ENCODE measurements at places on chromosomes 7 and 10.

GRCh38 chr7:111672901-111673300 lies 110.6 kb upstream of the IMMP2L start:
- no peak for DNase-seq

- DNase-seq = no peak
Measured at GRCh38 chr10:61313460-61313859, 139.7 kb downstream of the TMEM26 start.

- no peak for DNase-seq
Measured at GRCh38 chr10:84026821-84027257, 112.5 kb upstream of the GHITM start.

DNA sequence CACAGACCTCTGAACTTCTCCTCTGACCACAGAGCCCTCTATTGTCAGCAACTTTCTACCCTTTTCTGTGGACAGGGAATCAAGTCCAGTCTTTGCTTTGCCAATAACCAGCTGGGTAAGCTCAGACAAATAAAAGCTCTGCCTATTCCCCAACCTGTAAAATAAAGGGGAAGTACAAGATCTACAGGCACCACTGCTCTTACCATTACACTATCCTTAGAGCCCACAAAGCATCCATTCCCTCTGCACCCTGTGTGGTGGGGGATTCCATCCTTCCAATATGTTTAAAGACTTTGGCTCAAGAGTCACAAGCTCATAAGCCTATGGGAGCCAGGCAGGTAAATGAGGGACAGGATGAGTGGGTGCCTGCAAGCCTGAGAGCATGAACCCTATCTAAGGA lies 88.2 kb downstream of the PARD3 start:
- DNase-seq = no peak

GRCh38 chr7:137992104-137992549 lies 9.8 kb downstream of the CREB3L2 start:
- DNase-seq = no peak

DNA sequence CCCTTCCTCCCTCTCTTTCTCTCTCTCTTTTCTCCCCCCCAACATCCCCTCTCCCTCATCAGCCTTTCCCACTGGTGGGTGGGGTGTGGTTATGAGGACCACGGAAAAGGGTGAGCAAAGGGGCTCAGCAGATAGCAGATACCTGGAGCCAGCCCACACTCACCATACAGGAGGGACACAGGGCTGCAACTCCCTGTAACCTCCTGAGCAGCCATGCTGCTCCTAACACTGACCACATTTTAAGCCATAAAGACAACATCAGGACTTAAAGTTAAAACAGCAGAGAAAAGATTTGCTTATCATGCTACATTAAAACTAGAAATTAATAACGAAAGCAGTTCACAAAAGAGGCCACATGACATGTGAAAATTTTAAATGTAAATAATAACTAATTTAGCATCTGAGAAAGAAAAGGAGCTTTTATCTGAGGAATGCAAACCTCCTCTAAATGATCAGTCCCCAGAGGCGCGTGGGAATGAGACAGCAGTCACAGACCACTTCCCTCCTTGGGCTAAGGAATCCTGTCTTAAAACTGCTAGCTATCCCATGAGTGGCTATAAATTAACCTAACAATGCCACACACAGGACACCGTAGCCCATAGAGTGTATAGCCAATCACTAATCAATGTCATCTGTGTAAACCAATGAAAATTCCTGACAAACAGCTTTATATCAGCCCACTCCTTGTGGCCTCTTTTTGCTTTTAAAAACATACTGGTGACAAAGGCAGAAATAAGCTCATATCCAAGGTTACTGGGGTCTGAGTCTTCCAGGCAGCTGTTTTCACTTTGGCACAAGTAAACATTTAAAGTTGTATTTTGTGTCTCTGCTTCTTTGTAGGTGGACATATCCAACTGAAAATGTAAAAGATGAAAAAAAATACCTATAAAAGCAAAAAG lies 33.3 kb downstream of the PKD1L1 start:
- no peak for DNase-seq

GRCh38 chr7:120732256-120732655 lies 125.7 kb downstream of the TSPAN12 start:
- DNase-seq = no peak

DNA sequence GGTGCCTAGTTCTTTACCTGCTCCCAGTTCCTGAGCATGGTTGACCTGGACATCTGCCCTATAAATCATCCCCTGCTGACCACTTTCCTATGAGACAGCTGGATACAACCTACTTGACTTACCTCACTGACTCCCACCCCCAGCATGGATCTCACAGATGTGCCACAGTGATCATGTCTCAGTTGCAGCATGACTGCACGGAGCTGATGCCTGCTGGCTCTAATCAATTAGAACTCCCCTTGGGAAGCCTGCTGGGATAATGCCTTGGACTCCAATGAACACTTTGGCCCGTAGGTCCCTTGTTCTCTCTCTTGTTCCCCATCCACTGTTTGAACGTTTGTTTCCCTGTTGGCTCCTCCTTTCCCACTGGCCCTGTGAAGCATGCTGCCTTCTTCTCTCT lies 271.2 kb upstream of the IGFBP3 start:
- no peak for DNase-seq

DNA sequence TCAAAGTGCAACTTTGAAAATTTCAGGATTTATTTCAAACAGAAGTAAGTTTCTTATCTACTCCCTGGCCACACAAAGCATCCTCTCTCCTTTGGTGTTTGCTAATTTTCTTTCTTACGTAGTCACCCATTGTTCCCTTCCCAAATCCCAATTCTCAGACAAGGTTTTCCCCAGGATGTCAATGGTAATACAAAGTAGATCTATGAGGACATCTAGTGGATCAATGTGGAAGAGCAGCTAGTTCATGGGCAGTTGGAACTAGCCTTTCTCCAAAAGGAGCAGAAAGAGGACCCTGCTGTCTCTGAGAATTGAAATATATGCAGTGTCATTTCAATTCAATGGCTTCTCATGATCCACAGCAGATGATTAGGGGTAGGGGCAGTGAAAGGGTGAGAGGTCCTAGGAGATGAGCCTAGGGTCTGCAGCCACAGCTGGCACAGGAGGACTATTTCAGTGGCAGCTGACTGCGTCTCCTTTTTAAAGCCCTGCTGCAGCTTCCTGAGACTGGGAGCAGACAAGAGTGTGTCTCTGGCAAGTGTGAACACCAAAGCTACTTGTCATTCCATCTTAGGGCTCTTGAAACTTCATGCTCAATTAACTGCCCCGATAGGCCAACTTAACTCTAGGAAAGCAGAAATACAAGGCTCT lies 632.6 kb downstream of the KCNMA1 start:
- no peak for DNase-seq

DNA sequence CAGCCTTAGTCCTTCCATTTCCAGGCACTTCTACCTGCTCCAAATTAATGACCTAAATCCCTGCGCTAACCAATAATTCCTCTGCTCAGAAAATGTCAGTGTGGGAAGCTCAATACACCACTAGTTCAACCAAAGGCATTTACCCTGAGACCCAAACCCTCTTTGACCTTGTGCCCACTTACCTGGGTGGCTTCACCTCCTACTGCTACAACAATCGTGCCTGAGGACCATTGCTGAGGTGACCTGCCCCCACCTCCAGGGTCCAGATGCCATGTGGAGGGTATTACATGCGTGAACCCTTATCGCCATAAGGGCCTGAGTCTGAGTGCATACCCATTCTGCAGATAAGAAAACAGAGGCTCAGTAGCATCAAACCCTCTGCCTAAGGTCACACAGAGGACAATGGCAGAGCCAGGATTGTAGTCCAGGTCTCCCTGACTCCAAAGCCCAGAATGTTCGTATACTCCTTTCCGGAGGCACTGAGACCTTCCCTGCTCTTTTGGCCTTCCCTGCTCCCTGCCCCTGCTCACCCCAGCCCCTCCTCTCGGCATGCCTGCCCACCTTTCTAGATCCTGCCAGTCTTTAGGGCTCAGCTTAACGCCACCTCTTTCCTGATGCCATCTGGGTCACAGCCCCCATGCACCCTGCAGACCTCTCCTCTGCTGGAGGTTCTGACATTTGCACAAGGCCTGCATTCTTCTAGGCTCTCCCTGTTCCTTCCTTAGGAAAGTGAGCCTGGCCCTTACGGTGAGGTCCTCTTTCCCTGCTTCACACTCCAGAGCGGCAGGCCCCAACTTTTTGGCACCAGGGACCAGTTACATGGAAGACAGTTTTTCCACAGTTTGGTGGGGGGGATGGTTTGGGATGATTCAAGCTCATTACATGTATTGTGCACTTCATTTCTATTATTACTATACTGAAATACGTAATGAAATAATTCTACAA lies 94.9 kb downstream of the CHST15 start:
- DNase-seq = no peak

DNA sequence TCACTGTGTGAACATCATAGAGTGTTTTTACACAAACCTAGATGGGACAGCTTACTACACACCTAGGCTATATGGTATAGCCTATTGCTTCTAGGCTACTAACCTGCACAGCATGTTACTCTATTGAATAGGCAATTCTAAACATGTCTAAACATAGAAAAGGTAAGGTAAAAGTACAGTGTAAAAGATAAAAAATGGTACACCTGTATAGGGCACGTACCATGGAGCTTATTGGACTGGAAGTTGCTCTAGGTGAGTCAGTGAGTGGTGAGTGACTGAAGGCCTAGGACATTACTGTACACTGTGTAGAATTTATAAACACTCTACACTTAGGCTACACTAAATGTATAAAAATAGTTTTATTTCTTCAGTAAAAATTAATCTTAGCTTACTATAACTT lies 182.0 kb upstream of the THSD7A start:
- DNase-seq = no peak

DNA sequence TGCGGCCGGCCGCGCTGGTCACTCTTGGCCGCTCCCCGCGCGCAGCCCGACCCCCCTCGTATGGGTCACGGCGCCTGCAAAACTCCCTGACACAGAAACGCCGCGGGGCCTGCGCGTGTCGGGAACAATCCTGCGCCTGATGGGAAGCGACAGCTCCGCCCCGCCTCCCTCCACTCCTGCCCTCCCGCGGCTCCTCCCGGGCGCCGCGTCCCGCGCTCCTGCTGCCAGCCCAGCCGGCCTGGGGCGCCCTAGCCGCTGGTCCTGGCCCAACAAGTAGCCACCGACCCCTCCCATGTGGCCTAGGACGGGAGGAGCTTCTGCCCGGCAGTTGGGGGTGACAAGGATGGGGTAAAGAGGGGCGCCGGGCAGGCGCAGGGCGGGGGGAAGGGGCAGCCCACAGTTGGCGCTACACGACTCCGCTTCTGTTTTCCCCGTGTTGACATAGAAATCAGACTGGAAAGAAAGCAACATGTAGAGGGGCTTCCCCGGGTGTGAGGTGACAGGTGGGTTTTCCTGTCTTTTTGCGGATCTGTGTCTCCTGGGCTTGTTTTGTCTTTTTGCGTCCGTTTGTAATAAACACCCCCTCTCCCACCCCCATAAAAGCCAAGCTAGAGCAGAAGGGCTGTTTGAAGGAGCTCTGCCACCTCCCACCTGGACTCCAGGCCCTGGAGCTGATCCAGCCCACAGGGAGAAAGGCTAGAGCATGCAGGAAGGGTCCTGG lies 35.1 kb upstream of the PAX2 start:
- no peak for DNase-seq

GRCh38 chr10:124740369-124741280 lies 3.6 kb downstream of the FAM53B start:
- DNase-seq = no peak

- no peak for DNase-seq
Measured at GRCh38 chr7:149770728-149771636, 2.4 kb downstream of the ZNF467 start.

DNA sequence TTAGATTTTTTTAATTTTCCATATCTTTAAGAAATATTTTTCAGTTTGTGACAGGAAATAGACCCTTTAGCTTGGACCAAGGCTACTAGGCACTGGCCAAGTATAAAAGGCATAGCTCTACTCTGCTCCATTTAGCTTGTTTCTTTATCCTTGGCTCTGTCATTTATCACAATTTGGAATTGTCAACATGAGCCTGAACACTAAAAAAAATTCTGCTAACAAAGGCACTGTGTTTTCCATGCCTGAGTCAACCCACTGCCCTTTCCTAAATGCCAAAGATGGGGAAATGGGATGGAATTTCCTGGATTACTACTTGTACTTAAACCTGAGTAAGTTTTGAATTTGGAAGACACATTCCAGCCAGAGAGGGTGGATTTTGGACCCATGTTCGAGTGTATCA lies 128.4 kb downstream of the NSUN6 start:
- no peak for DNase-seq

- no peak for DNase-seq
Measured at GRCh38 chr10:73950155-73950948, 39.4 kb downstream of the PLAU start.

DNA sequence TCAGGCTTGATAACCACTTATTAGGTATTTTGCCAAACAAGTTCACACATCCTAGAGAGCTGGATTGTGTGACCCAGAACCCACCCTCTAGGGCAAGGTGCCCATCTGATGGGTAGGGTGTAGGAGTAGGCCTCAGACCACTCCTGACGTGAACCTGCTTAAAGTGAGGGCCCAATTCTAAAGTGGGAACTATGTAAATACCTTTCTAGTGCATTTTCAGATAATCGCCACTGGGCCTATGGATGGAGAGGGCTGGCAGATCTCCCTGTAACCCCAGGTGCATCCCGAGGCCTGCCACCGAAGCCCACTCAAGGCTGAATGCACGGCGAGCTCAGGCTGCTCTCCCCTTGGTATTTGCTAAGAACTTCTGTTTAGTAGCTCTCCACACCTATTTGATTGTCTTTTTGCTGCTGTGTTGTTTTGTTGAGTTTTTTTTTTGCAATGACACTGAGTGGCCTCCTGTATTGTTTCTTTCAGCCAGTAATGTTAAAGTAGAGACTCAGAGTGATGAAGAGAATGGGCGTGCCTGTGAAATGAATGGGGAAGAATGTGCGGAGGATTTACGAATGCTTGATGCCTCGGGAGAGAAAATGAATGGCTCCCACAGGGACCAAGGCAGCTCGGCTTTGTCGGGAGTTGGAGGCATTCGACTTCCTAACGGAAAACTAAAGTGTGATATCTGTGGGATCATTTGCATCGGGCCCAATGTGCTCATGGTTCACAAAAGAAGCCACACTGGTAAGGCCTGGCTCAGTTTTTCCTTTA lies 71.7 kb downstream of the IKZF1 start:
- DNase-seq = no peak

- DNase-seq = no peak
Measured at GRCh38 chr10:6058682-6059475, 3.3 kb downstream of the IL2RA start.

DNA sequence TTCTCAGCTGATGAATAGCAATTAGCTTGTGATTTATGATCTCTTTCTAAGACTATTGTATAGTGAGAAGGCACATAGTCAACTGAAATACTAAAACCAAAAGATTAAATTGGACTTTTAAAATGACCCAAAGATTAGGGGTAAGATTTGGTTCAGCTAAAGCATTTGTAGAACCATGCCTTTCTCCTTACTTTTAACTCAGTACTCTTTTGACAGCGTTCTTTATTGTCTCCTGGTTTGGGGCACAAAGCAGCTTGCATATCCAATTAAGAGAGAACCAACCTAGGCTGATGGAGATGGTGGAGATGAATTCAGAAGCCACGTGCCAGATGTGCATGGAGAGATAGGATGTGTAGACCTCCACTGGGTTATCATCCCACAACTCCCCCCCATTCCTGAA lies 45.8 kb downstream of the FHIP2A start:
- no peak for DNase-seq

- DNase-seq = no peak
Measured at GRCh38 chr7:149877890-149878522, 4.2 kb downstream of the ATP6V0E2 start.
